T47D (cell line): ENCODE measurements at places on chromosomes 2 and 18.

DNA sequence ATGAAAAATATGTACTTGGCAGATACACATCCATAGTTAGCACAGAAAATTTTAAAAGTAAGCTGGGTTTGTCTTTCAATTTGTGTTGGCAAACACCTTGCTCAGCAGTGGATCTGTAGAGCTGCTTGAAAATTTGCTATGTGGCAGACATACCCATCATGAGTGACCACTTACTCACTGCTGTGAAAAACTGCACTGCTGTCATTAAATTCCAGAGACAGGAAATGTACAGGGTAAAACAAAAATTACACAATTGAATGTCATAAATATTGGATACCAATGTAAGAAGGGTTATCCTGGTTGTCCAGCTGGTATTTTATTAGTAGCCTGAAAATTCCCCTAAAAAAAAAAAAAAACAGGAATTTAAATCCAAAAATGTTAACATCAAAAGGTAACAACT lies 24.5 kb downstream of the NIF3L1 start:
- DNase-seq = no peak

- no peak for DNase-seq
Measured at GRCh38 chr2:30695749-30696148, 111.5 kb downstream of the CAPN13 start.

GRCh38 chr2:117519721-117520120 lies 294.8 kb upstream of the DDX18 start:
- no peak for DNase-seq

- no peak for DNase-seq
Measured at GRCh38 chr2:234483568-234484251, 13.2 kb downstream of the ARL4C start.

GRCh38 chr2:46943881-46944798 lies 28.5 kb upstream of the MCFD2 start:
- DNase-seq = no peak

DNA sequence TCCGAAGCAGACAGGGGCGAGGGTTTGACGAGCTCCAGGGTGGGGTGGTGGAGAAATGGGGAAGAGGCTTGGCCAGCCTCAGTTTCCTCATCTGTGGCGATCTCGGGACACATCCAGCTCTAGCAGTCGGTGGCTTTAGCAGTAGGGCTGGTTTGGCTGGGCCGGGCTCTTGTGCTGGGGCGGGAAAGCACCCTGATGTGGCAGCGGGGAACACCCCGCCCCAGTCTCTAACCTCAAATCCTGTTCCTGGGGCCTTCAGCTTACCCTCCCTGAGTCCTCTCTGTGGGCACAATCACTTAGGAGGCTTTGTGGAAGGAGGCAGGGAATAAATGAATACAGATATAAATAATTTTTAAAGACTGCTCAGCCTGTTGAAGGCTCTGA lies 26.5 kb upstream of the MCFD2 start:
- peak; percentile 29 for DNase-seq

DNA sequence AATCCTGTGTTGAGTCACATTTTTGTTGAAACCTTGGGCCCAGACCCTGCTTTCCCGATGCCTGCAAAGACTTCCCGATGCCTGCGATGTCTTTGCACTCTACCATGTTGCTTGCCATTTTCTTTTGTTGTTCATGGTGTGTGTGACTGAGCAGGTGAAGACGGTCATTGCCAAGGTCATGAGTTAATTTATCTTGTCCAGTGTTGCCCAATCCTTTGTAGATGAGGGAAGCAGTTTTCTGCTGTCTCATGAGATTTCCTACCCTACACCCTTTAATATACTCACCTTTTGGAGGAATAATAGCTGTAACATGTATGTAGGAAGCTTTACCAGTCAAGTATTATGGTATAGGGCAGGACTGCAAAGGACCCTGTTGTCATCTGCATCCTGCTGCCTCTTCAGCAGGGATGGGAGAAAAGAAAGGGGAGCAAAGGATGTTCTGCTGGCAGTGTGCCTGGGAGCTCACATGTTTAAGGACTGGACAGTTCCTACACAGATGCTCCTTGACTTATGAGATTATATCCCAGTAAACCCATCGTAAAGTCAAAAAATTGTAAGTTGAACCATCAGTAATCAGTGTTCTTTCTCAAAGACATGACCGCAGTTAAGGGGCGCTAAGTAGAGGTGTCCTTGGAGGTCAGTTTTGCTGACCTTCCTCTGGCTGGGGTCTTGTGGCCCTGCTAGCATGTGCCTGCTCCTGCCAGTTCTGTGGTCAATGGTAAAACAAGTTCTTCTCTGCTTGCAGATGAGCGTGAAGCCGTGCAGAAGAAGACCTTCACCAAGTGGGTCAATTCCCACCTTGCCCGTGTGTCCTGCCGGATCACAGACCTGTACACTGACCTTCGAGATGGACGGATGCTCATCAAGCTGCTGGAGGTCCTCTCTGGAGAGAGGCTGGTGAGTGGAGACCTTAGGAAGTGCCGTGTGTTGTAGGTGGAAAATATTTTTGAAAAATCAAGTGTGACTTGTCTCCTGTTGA lies 124.8 kb upstream of the EML6 start:
- DNase-seq = no peak

DNA sequence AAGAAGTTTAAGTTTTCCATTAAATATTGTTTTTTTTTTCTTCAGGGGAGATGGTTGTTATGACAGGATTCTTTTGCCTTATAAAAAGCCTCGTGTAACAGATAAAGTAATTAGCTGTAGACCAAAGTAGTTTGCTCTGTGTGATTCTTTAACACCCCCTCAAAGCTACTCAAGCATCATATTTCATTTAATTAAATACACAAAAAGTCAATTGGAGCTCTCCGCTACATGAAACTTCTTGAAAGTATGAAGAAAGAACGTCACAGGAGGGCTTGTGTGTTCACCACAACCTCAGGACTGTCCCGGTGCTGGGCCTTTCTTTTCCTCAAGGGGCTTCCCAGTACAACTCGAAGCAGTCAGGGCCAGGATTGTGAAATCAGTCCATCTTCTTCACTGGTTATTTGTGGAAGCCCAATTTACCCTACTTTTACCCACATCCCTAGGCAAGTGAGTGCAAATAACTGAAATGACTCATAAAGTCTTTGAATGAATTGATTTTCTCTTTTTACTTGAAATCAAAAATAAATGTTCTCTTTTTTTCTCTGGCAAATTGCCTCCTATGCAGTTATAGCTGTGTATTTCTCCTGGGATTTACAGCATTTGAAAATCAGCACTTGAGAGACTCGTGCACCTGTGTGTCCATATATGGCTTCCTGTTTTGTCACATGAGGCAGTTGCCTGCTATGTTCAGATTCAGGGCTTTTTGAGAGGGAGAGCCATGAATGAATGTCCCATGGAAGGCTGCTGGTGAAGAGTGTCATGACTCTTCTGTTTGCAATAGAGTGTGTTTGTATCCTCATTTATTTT lies 48.6 kb downstream of the LINC00305 start:
- no peak for DNase-seq

GRCh38 chr2:171347591-171348032 lies 86.2 kb downstream of the METTL8 start:
- DNase-seq = no peak

DNA sequence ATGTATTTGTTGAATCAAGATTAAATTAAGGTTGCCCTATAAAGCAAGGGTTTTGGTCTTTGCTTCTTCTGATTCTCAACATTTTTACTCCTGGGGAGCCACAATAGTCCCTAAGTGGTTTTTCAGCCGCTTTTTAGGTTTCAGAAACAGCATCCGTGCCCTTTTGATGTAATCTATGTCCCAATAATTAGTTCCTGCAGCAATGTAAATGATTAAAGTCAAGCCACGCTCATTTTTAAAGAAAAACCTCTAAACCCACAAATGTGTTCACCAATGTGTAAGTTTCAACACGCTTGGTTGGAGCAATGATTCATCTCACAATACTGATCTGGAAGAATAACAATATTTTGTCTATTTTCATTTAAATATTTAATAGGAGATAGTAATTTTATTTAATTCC lies 5.6 kb downstream of the ARL4C start:
- no peak for DNase-seq

DNA sequence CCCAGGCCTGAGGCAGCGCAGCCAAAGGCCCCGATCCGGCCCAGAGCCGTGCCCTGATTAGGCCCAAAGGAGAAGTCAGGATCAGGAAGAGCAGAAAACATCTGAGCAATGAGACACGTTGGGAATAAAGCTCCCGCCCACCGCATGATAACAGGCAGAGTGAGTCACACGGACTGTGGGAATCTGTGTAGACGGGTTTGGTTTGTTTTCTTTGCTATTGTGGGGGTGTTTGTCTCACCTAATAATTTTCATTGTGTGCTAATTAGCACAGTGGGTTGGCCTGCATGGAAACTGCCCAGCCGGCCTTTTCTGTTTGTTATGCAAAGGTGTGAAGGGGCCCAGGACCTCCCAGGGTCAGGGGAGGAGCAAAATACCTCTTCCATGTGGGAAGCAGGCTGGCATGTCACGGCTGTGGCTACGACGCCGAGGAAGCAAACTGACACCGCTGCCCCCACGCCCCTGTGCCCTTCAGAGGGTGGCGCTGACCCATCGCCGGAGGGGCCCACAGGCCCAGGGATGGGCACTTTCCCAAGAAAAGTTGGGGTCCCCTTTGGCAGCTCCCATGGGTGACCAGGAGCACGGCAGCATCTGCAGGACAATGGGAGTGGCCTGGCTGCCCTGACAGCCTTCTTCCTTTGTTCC lies 68.4 kb upstream of the CTDP1 start:
- no peak for DNase-seq

GRCh38 chr2:70959851-70960832 lies 18.3 kb upstream of the ANKRD53 start:
- no peak for DNase-seq

DNA sequence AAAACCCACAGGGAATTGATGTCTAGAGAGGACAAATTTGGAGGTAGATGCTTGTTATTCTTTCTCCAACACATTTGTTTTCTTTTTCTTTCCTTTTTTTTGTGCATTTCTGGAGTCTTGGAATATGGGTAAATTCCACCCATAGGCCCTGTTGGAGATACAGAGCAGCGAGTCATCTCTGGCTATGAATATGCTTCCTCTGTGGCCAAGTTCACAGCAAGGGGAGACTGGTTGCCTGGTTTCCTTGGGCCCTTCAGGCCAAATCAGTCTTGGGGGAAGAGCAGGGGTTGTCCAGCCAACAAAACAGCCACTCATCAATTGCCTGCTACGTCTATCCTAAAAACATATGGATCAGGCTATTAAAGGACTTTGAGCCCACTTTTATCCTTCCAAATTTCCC lies 27.5 kb downstream of the SP100 start:
- no peak for DNase-seq

- DNase-seq = no peak
Measured at GRCh38 chr2:235052514-235053354, 100.9 kb downstream of the SH3BP4 start.

DNA sequence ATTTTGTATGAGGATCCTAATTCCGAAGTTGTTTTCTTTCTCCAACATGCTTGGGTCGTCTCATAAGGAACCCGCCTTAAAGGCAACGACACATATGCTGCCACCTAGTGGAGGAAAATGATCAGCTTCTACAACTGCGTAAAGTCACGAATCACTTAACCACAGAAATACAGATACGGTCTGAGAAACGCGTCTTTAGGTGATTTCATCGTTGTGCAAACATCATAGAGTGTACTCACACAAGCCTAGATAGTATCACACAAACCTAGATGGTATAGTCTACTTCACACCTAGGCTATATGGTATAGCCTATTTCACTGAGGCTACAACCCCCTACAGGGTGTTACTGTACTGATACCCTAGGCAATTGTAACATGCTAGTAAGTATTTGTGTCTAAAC lies 13.1 kb downstream of the GNLY start:
- peak; percentile 85 for DNase-seq

- DNase-seq = no peak
Measured at GRCh38 chr2:160651416-160652200, 158.0 kb upstream of the RBMS1 start.

- no peak for DNase-seq
Measured at GRCh38 chr2:215983581-215984351, 29.6 kb downstream of the MREG start.

GRCh38 chr2:119117408-119117807 lies 41.1 kb downstream of the C1QL2 start:
- no peak for DNase-seq
